ENCODE measurements at places on chromosomes 3 and 15.

GRCh38 chr3:106811376-106811775, 565.9 kb upstream of the CCDC54 start:
- DNase-seq, result no peak

DNA sequence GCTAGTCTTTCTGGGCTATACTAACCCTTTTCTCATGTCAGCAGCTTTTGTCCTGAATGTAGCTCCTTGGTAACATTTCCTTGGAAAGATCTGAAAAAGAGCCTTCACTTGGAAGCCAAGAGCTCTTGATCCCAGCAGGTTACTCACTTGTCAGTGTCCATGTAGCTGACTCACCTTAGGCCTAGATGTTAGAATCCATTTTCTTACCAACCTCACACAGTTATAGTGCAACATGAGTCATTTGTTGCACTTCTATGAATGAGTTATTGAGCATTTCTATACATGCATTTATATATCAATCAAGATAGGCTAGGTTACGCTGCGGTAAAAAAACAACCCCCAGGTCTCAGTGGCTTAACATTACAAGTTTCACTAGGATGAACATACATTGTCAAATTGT, 106.8 kb upstream of the SLC7A14 start:
- no peak for DNase-seq

DNA sequence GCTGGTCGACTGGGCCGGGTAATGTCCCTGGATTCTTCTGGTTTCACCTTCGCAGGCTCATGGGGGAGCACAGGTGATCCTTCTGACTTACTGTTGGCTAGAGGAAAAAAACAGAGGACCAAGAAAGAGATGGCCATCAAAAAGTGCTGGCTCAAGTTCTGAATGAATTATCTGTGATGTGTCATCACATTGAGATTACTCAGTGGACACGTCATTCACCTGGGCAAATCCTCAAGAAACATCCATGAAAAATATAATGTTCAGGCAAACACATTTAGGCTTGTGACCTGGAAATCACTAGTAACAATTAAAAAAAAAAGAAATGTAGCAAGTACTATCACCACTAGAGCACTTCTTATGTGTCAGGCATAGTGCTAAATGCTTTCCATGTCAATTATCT, 81.5 kb upstream of the SLC2A2 start:
- DNase-seq, result no peak

- no peak for DNase-seq
Observed at GRCh38 chr15:64816452-64816851, 9.0 kb downstream of the PIF1 start.
